AG09309 (cell line): ENCODE measurements at places on chromosomes 5 and 9.
A peak's percentile ranks its signal among the peaks of the same experiment; 100 is the strongest.

DNA sequence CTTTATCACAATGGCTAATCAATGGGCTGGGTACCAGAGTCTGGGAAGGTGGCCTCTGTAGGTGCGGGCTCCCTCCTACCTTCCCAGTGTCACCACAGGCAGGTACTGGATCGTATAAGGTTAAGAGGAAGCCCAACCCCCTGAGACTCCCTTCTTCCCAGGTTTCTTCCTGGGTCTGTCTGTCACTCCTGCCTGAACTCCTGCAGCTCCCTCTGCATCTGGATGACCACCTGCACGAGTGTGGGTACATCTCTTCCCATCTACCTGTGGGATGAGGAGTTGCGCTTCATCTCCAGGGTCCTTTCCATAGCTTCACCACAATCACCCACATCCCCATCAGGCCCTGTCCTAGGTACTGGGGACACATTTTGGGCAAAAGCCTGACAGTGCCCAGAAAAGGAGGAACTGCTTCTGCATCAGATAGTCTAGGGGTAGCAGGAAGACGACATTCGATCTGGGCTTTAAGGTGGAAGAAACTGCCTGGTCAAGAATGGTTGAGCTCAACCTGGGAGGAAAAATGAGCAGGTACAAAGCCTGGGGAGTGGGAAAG, 112.2 kb upstream of the ALDH1B1 start:
- no peak for DNase-seq

- no peak for DNase-seq
These were observed 595.7 kb downstream of the EFNA5 start for GRCh38 chr5:107074996-107075395.

DNA sequence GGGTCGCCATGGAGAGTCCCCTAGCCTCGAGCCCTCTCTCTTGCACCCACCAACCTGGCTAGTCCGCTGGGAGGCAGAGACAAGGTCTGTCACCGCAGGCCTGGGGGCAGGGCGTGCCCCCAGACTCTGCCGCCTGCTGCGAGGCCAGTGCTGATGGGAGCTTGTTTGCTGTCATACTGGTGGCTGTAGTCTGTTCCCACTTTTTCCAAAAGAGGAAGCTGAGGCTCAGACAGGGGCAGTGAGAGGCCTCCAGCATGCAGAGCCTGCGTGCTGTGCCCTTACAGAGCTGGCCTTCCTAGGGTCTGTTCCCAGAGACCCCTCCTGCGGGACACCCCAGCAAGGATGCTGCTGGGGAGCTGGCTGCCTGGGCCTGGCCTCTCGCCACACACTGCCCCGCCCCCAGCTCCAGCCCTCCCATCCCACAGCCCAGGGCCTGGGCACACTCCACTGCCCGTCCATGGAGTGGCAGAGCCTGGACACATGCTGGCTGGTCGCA, 21.0 kb upstream of the SUSD3 start:
- DNase-seq: no peak

DNA sequence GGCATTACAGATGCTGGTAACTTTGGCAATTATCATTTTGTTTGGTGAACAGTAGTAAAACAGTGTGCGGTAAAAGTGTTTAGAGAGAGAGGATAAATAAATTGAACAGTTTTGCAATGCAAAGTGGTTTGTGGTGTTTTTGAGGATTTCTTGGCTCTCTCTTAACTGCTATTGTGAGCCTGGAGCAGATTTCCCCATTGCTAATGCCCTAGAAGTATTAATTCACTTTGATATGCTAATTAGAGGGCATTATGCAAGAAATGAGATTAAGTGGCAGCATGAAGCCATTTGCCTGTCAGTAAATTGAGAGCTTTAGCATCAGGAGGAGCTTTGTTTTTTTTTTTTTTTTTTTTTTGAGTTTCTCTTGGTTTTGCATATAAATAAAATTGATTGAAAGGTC, 8.2 kb downstream of the PBX3 start:
- DNase-seq: no peak

- DNase-seq: no peak
These were observed 301.8 kb upstream of the PRR16 start for GRCh38 chr5:120162321-120162720.

DNA sequence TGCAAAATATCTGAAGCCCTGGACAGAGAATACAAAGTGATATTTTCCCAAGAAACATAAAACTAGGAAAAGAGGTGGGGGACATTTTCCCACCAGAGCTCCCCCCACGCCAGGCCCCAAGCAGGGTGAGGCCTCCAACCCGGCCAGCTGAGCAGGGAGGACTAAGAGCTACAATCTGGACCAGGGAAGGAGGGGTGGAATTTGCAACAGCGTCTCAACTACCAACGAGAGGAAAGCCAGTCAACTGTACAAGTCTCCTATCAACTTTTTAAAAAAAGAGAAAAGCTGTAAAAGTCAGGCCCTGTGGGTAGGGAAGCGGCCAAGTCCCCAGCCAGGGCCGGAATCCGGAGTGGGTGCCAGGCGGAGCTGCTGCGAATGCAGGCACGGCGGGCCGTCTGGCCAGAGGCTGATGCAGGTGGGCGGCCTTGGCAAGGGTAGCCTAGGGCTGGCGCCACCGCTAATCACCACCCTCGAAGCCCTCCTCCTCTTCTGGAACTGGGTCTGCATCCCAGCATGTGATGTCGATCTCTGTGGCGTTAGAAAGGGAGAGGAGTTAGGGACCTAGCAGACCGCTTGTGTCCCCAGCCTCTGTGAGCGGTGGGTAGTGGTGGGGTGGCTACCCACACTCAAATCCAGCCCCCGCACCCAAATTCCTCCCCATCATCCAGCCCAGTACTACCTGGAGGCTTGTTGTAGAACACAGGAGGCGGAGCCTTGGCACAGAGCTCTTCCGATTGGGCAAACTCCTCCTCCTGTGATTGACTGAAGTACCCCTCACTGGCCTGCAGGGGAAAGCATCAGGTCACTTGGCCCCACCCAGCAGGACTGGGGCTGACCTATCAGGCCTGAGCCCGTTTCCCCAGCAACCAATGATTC, 10.6 kb downstream of the PRR7 start:
- DNase-seq: peak; percentile 81

- DNase-seq: peak; percentile 3
These were observed 2.2 kb downstream of the GABRB2 start for GRCh38 chr5:161544350-161544765.

DNA sequence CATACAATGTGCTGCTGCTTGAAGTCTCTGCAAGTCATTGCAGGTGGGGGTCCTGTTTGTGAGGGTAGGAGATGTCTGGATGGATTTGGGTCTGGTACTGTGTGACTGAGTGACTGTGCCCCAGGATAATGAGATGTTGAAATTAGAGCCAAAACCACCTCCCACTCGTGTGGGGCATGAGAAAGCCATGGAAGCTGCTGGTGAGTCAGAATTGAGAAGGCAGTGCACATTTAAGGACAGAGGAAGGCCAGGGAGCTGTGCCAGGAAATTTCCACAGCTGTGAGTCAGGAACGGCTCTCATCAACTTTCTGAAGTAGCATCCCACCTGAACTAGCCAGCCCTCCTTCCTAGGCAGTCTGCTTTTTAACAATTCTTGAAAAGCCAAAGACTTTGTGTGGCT, 229.8 kb downstream of the DRD1 start:
- peak; percentile 91 for DNase-seq

GRCh38 chr5:1478271-1479035, 33.2 kb upstream of the SLC6A3 start:
- DNase-seq: no peak

- no peak for DNase-seq
These were observed 24.8 kb downstream of the CCNJL start for GRCh38 chr5:160287378-160288051.

DNA sequence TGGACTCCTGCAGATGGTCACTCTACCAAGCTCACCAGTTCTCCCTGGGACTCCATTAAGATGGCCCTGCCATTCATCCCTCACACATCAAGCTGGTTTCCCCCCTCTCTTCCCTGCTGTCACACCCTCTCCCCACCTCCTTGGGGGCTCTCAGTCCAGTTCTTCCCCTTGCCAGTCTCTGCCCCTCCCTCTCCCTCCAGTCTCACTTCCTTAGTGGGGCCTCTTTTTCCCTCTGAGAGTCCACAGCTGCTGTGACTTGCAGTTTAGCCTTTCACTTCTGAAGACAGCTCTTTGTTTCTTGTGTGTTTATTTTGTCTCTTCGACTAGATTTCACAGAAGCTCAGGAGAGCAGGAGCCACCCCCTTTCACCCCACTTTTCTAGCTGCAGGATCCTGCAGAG, 10.5 kb downstream of the DOCK2 start:
- DNase-seq: no peak

DNA sequence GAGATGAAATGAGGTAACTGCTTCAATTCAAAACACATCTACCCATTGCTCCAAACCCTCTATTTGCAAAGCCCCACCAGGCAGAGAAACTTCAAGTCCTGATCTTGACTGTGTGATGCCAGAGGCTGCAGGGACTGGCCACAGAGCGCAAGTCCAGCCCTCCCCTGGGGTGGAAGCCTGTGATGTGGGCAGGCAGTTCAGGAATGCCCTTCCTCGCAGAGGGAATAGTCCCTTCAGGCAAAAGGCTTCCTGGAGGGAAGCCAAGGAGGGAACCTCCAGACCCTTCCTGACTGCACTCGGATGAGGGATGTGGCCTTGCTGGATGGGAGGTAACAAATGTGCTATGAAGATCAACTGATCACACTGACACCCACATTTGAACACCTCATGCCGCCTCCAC, 131.2 kb downstream of the SLIT3 start:
- no peak for DNase-seq

DNA sequence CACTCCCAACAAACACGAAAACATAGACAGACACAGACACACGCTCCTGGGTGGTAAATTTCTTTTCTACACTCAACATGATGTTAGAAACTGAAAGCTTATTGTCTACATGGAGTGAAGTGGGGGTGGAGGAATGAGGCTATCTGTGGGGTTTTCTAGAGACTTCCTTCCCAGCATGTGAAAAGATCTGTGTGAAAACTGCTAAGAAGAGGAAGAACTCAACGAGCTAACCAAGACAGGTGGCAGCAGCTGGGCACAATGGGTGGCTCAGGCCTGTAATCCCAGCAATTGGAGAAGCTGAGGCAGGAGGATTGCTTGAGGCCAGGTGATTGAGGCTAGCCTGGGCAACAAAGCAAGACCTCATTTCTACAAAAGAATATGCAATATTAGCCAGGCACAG, 7.6 kb downstream of the FYB1 start:
- no peak for DNase-seq

GRCh38 chr5:72359886-72360285, 39.7 kb downstream of the PTCD2 start:
- no peak for DNase-seq

- no peak for DNase-seq
These were observed 153.8 kb downstream of the ARL15 start for GRCh38 chr5:54156577-54156976.

- DNase-seq: no peak
These were observed 102.8 kb upstream of the DAP start for GRCh38 chr5:10863763-10864383.
